Left ventricle myocardium inferior (tissue), 1 donor: ENCODE measurements at places on chromosomes 11 and 22. TPM values are rescaled to one million over a fixed set of nuclear protein-coding genes. Genes with fewer than 3 reads are reported as not detected.

The IL18 gene
- 1.6 TPM for total RNA-seq

The CARD10 gene
- total RNA-seq = 9.0 TPM

The CAVIN3 gene
- total RNA-seq = 37.1 TPM

The CCDC87 gene
- total RNA-seq = 0.41 TPM

The CYP2D6 gene
- 0.16 TPM for total RNA-seq

The LYVE1 gene
- total RNA-seq = 41.1 TPM

The HEPHL1 gene
- total RNA-seq = not detected

The B4GALNT4 gene
- total RNA-seq = 1.5 TPM

The ELMOD1 gene
- total RNA-seq = 2.3 TPM

The OLFML1 gene
- 7.3 TPM for total RNA-seq

The NCAM1 gene
- total RNA-seq = 332 TPM

The F2 gene
- not detected for total RNA-seq

The DGCR6 gene
- total RNA-seq = 13.9 TPM

The CSRP3 gene
- total RNA-seq = 2,290 TPM

The OR2AG1 gene
- not detected for total RNA-seq

The LARGE1 gene
- total RNA-seq = 117 TPM

The POTEH gene
- total RNA-seq = not detected

The OR51I1 gene
- not detected for total RNA-seq

The LRRC10B gene
- 0.88 TPM for total RNA-seq

The DDI1 gene
- not detected for total RNA-seq

The ADAMTS8 gene
- total RNA-seq = 0.85 TPM

The MAPK12 gene
- total RNA-seq = 17.2 TPM

The YAP1 gene
- 67.9 TPM for total RNA-seq

The TMEM151A gene
- total RNA-seq = not detected

The C11orf16 gene
- total RNA-seq = not detected

The CFAP68 gene
- 26.0 TPM for total RNA-seq

The DBX1 gene
- not detected for total RNA-seq

The CASP4 gene
- total RNA-seq = 13.9 TPM

The KCNJ5 gene
- 5.4 TPM for total RNA-seq

The UPK3A gene
- total RNA-seq = not detected

The GRM5 gene
- not detected for total RNA-seq

The LSP1 gene
- total RNA-seq = 19.7 TPM

The OR5A1 gene
- total RNA-seq = not detected

The C22orf31 gene
- 0.30 TPM for total RNA-seq

The DDX6 gene
- 134 TPM for total RNA-seq

The SPECC1L gene
- 51.9 TPM for total RNA-seq

The MFNG gene
- total RNA-seq = 11.8 TPM

The PIWIL4 gene
- 0.66 TPM for total RNA-seq

The CACNA1I gene
- 0.05 TPM for total RNA-seq

The TRIM29 gene
- not detected for total RNA-seq
